ENCODE measurements at places on chromosomes 12 and 14. TPM values are rescaled to one million over a fixed set of nuclear protein-coding genes. Genes with fewer than 3 reads are reported as not detected.

The POTEG gene
- not detected for total RNA-seq

The PTGER2 gene
- total RNA-seq, result 1.9 TPM

The MAP1LC3B2 gene
- 1.7 TPM for total RNA-seq

The IFNG-AS1 gene
- total RNA-seq, result not detected

The LTBR gene
- total RNA-seq, result 248 TPM

The RILPL2 gene
- 1.7 TPM for total RNA-seq

The KLRK1 gene
- not detected for total RNA-seq

The TOMM20L gene
- total RNA-seq, result not detected
